ENCODE measurements at places on chromosomes 6 and 20. TPM values are rescaled to one million over a fixed set of nuclear protein-coding genes. Genes with fewer than 3 reads are reported as not detected.

Gene HLA-G
- polyA plus RNA-seq: not detected

Gene DPM1
- 13.6 TPM for polyA plus RNA-seq

Gene SNHG17
- polyA plus RNA-seq: 36.8 TPM

Gene MATN4
- polyA plus RNA-seq: 3.1 TPM

Gene SLC32A1
- polyA plus RNA-seq: not detected

DNA sequence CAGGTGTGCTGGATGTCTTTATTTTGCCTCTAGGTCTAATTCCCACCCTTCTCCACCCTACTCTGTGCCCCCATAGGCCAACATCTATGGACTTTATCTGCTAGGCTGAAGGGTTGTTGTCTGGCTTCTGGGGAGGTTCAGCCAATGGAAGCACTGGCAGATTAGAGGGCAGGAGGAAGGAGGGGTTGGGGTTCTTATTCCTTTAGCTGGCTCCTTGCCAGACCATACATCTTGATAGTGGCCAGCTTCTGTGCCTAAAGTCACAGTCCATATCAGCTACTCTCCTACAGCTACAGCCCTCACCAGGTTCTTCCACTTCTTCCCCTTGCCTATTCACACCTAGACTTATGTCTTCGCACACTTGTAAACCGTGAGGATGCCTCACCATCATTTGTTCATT is 41.1 kb downstream of the ROS1 start:
- no peak for DNase-seq

GRCh38 chr6:3581469-3581868 is 124.6 kb upstream of the SLC22A23 start:
- no peak for DNase-seq

DNA sequence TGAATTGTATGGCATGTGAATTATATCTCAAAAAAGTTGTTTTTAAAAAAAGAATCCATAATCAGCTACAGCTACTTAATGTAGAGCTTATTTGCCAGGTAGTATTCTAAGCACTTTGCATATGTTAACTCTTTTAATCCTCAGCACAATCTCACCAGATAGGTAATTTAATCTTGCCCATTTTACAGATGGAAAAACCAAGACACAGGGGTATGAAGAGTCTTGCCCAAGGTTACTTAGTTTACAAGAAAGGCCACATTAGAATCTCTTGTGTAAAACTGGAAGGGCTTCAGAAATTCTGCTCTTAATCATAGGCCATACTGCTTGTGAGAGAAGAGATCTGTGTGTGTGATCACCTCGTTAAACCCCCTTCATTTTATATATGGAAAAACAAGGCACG is 13.4 kb upstream of the RNF182 start:
- DNase-seq: no peak

- DNase-seq: no peak
Measured at GRCh38 chr6:105389543-105389942, 13.3 kb downstream of the PREP start.

GRCh38 chr6:45587229-45588060 is 209.7 kb upstream of the SUPT3H start:
- DNase-seq: no peak

GRCh38 chr6:8192067-8192466 is 89.7 kb upstream of the EEF1E1 start:
- no peak for DNase-seq

DNA sequence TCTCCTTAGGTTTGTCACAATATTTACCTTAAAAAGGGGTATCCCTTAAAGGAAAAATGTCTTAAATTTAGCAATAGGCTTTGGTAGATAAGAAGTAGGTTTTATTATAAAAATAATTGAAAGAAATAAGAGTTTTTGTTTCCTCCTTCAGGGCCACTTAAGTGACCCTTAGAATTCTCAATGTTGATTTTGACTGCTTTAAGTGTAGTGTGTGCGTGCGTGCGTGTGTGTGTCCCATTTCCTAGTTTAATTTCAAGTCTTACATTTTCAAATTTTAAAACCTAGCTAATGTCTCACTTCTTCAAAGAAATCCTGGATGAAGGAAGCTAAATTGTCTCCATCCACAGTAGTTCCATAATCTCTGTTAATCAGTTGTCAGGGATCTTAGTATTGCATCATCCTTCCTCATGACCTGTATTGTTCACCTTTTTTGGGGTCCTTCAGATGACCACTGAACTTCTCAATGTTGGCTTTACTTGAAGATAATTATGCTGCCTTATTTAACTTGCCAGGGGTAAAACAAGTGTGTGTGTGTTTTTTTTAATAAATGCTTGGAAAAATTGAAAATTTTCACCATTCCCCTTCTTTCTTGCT is 50.7 kb upstream of the TFB1M start:
- no peak for DNase-seq

DNA sequence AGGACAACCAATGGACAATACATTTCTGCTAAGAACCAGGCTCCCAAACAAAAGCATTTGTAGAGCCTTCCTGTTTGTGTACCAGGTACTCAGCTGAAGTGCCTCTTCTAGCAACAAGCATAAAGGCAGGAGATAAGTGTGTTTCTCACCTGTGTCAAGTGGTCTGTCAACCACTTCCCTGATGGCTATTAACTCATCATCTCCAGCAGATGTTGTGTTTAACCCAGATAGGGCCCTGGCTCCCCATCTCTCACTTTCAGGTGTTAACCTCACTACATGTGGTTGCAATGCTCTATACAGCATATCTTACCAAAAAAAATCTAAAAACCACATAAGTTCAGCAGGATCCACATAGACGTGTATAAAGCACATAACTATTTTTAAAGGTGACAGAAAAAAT is 9.6 kb upstream of the IL17A start:
- no peak for DNase-seq

DNA sequence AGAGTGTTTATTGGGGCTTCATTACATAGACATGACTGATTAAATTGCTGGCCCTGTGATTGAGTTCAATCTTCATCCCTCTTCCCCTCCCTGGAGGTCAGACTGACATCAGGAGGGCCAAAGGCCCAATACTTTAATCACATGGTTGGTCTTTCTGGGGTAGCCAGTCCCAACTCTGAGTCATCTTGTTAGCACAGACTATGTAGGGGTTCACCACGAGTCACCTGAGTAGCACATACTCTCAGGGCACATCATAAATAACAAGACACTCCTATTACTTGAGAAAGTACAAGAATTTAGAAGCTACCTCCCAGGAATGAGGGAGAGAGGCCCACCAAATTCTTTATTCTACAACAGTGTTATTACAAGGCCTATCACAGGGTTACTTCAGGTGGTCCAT is 11.3 kb downstream of the GINS1 start:
- no peak for DNase-seq

DNA sequence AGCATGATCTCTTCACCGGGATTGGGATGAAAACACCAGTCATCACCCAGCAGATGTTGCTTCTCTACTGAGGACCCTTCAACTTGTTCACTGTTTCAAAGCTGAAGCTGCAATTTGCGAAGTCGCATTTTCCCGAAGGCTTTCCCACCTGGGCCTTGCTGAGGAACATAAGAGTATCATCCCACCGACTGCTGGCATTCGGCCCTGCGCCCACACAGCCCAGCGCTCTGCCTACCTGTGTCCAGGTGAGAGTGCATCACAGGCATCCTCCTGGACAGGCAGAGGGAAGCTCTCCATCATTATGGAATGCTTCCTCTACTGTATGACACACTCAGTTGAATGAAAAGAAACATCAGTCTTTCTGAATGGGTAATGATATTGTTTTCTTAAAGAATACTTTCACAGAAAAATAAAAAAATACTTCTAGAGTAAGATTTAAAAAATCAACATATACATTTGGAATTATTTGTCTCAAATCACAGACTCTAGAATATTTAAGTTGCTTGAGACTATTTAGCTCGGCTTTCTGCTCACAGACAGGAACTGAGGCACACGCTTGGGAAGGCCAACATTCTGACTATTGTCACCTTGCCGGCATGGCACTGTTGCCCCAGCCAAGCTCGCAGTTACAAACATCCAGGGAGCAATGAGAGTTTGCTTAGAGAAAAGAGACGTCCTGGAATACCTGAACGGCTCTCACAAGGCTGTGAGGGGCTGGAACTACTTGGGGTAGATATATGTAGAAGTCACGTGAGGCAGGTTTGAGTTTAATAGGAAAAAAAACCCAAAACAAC is 48.7 kb downstream of the FOXC1 start:
- no peak for DNase-seq

DNA sequence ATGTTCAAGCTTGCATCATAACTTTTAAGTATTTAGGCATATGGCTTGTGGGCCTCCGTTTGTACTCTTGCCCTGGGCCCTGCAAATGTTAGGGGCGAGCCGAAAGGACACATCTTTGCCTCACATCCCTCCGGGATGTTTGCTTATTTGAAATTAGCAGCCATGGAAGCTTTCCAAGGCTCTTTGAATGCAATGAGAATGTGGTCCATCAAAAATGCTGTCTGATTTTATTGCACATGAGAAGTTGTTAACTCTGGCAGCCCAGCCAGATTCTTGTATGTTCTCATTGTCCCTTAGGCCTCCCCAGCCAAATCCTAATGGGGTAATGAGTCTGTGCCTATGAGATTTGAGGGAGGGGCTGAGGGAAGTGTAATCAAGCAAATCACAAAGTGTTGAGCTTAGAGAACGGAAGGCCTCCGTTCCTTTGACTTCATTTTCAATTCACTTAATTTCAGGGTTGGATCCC is 261.2 kb upstream of the MARCKS start:
- DNase-seq: no peak

DNA sequence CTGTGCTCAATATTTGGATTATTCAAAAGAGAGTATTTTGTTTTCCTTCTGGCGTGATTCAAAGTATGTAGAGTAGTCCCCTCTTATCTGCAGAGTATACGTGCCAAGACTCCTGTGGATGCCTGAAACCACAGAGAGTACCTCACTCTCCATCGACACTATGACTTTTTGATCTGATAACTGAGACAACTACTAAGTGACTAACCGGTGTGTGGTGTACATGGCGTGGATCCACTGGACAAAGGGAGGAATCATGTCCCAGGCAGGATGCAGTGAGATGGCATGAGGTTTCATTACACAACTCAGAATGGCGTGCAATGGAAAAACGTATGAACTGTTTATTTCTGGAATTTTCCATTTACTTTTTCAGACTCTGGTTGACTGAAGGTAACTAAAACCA is 112.2 kb upstream of the PDE7B start:
- DNase-seq: no peak

GRCh38 chr6:37878150-37878710 is 58.7 kb downstream of the ZFAND3 start:
- DNase-seq: no peak

GRCh38 chr6:15283986-15284361 is 38.1 kb downstream of the JARID2 start:
- no peak for DNase-seq

DNA sequence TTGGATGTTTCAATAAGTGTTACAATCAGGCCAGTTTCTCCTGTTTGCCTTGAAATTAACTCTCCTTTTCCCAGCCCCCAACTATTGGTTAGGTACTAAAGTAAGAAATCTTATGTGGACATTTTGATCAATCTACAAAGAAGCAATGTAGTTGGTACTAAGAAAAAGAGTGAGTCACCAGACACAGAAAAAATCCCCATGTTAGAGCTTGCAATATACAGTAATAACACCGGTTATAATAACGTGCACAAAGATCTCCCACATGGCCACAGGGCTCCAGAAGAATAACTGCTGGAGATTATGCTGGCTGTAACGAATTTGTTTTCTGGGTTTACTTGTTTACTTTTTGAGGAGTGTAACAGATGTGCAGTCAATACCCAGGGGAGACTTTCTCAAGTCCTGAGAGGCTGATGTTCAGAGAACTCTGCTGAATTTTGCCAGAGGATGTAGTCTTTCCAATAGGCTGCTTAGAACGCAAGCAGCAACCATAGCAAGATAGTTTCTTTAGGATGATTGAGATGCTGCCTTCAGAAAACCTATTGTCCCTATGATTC is 166.2 kb upstream of the SPACA1 start:
- no peak for DNase-seq
